ENCODE measurements at places on chromosomes 2 and 18.

- peak; percentile 5 for DNase-seq
Measured at GRCh38 chr2:103788389-103788788, 1026.6 kb downstream of the TMEM182 start.

DNA sequence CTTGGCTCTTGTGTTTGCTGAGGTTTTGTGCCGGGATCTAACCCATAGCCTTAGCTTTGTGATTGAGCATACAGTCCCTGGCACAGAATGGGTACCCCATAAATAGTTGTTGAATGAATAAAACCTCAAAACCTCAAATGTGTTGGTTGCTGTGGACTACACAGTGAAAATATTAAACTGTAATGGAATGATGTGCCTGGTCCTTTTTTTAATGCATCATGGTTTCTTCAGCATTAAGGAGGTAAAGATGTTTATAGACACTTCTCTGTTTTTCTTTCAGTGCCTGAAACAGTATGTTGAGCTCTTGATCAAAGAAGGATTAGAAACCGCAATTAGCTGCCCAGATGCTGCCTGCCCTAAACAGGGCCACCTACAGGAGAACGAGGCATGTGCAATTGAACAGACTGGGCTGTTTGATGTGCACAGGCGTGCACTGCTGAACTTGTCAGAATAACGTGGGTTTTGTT lies 97.0 kb downstream of the RNF144A start:
- peak; percentile 69 for DNase-seq

- no peak for DNase-seq
Measured at GRCh38 chr18:47872426-47872825, 58.0 kb downstream of the SMAD2 start.

DNA sequence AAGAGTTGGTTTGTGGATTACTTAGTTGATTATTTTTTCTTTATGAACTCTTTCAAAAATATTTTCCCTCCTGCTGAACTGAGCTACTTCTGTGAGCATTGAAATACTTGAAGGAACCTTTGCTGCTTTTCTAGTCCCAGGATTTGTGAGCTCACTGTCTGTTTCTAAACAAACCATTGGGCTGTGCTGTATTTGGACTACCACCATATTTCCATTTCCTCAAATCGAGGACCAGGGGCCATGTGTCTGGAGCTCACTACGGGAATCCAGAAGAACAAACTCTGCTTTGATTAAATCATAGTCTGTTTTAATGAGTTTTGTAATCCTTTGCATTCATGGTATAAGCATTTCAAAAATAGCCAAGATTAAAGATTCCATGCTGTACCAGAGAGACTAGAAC lies 1.3 kb downstream of the MRPL33 start:
- no peak for DNase-seq

GRCh38 chr2:200482194-200482593 lies 27.7 kb downstream of the KCTD18 start:
- no peak for DNase-seq

DNA sequence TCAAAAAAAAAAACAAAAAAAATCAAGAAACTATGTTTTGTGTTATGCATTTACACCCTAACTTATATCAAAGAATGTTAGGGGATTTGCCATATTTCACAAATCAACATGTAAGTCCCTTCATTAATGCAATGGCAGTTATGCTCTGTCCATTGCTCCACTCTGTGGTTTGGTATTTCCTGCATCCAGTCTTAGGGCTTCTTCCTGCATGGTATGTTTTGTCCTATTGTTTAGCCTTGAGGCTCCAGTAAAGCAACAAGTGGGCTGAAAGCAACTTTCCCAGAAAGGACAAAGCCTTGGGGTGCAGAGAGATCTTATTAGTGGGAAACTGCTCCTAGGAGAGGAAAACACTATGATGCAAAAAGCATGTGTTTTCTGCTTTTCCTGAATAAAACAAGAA lies 474.1 kb downstream of the IRS1 start:
- DNase-seq, result no peak

DNA sequence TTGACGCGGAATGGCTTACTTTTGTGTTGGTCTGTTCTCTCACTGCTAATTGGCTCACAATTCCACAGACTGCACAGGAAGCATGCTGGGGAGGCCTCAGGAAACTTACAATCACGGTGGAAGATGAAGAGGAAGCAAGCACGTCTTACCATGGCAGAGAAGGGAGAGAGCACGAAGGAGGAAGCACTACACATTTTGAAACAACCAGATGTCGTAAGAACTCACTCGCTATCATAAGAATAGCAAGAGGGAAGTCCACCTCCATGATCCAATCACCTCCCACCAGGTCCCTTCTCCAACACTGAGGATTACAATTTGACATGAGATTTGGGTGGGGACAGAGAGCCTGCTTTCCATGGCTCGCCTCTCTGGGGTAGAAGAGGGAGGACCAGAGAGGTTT lies 106.2 kb downstream of the KCNF1 start:
- DNase-seq, result no peak

DNA sequence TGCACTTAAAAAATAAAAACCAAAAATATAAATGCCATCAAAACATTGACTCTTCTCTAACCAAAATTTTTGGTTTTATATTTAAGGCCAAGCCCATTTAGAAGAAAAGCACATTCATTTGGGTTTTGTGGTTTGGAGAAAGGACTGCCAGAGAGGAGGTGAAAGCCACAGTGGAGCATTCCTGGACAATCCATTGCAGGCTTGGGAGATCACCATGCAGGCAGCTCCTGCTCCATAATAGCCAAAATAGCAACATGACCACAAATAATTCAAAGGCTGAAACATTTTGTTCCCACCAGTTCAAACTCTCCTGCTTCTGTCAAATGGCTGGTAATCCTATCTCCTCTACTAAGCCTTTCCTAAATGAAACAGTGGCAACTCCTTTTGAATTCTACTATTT lies 73.5 kb downstream of the GALNT3 start:
- peak; percentile 35 for DNase-seq

- peak; percentile 65 for DNase-seq
Measured at GRCh38 chr2:96157649-96158553, 12.7 kb upstream of the DUSP2 start.

GRCh38 chr2:238338710-238339394 lies 18.5 kb downstream of the TRAF3IP1 start:
- no peak for DNase-seq

DNA sequence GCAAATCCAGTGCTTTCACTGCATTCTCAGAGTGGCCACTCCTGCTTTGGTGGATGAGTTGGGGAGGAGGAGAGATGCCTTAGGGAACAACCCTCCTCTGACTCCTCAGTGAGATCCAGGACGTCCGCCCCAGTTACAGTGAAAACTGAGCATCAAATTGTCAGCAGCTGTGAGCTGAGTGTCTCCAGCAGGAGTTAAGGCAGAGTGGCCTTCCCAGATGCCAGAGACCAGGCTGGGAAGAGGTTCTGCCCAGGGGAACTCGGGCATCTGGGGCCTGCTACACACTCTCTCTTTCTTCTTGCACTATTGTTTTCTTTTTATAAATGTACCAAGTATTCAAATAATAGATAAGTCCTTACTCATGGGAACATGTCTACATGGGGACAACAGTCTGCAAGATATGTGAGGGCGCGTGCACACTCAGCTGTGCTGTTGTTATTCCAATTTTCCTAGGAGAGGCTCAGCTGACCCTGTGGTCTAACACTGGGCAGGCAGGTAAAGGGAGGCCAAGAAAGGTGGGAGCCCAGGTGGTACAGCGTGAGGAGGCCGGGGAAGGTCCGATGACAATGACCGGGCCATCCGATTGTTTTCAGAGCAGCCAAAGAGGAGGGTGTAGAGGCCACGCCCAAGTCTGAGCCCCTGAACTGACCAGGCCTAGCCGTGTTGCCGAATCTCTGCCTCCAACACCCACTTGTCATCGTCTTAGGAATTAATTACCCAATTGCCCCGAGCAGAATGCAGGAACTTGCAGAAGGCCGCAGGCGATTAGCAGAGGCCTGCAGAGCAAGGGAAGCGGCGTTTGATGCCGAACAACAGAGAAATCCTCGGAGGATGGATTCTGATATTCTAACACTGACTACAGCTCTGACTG lies 166.9 kb downstream of the ANAPC1 start:
- DNase-seq, result no peak

- peak; percentile 82 for DNase-seq
Measured at GRCh38 chr2:127400897-127401756, 13.4 kb upstream of the MAP3K2 start.

GRCh38 chr2:232061265-232061664 lies 99.8 kb downstream of the DIS3L2 start:
- no peak for DNase-seq

GRCh38 chr2:45242161-45242741 lies 233.0 kb upstream of the SIX2 start:
- peak; percentile 68 for DNase-seq

GRCh38 chr18:5073026-5073944 lies 123.8 kb downstream of the AKAIN1 start:
- peak; percentile 50 for DNase-seq

GRCh38 chr18:8411492-8411891 lies 197.7 kb upstream of the RAB12 start:
- DNase-seq, result no peak

DNA sequence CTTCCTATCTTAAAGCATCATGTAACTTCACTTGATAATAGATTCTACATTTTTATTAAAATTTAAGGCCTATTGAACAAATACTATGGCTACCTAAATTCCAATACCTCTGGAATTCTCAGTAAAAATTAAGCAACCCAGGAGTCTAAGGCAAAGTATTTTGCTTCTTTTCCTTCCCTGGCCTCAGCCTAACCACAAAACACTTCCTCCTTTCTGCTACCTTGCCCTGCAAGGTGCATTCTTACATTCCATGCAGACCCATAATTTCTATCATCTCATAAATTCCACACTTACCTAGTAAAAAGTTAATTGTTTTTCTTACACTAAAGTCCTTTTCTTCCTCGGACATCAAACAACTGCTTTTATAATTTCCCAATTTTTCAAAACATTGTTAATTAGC lies 3.7 kb downstream of the MBOAT2 start:
- DNase-seq, result no peak

- no peak for DNase-seq
Measured at GRCh38 chr2:45441571-45441970, 169.5 kb downstream of the SRBD1 start.

DNA sequence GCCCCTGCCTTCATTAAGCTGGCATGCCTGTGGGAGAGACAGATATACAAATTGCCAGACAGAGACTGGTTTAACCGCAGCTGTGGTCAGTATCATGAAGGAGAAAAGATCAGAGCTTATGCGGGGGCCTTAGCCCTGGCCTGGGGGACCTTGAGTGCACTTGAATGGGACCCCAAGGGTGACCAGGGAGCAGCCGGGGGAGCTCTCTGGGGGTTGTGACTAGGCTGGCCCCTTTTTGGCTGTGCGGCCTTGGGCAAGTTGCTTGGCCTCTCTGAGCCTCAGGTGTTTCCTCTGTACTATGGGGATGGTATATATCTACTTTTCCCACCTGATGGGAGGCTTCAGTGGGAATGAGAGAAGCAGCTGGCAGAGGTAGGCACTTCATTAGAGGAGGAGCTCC lies 35.7 kb downstream of the INHBB start:
- DNase-seq, result no peak

DNA sequence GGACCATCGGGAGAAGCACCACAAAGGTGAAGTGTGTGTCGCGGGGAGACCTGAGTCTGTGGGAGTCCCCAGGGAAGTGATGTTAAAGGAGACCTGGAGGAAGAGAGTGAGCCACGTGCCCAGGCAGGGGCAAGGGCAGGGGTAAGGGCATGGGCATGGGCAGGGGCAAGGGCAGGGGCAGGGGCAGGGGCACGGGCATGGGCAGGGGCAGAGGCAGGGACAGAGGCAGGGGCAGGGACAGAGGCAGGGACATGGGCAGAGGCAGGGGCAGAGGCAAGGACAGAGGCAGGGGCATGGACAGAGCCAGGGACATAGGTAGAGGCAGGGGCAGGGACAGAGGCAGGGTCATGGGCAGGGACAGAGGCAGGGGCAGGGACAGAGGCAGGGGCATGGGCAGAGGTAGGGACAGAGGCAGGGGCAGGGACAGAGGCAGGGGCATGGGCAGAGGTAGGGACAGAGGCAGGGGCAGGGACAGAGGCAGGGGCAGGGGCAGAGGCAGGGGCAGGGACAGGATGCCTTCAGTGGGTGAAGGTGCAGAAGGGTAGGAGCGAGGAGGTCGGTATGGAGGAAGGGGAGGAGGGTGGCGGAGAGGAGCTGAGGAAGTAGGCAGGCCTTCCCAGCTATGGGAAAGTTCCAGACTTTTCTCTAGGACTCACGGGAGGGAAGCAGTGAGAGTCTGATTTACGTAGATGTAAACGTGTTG lies 33.3 kb downstream of the NTSR2 start:
- DNase-seq, result no peak

GRCh38 chr2:72198532-72199241 lies 51.0 kb upstream of the CYP26B1 start:
- DNase-seq, result peak; percentile 32

DNA sequence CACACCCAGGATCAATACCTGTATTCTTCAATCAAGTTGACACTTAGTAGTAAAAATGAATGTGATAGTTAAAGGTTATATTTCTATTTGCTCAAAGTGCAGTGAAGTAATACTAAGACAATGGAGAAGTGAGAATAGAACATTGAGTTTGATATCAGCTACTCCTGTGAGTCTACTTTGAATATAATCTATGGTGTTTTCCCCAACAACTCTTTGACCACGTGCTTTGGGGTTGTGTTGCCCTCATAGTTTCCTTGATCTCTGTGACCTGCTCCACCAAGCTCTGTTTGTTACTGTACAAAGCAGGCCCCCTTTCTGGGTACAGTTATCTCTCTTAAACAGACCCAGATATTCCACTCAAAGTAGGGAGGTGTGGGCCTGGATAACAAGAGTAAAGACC lies 222.9 kb downstream of the GALR1 start:
- no peak for DNase-seq

DNA sequence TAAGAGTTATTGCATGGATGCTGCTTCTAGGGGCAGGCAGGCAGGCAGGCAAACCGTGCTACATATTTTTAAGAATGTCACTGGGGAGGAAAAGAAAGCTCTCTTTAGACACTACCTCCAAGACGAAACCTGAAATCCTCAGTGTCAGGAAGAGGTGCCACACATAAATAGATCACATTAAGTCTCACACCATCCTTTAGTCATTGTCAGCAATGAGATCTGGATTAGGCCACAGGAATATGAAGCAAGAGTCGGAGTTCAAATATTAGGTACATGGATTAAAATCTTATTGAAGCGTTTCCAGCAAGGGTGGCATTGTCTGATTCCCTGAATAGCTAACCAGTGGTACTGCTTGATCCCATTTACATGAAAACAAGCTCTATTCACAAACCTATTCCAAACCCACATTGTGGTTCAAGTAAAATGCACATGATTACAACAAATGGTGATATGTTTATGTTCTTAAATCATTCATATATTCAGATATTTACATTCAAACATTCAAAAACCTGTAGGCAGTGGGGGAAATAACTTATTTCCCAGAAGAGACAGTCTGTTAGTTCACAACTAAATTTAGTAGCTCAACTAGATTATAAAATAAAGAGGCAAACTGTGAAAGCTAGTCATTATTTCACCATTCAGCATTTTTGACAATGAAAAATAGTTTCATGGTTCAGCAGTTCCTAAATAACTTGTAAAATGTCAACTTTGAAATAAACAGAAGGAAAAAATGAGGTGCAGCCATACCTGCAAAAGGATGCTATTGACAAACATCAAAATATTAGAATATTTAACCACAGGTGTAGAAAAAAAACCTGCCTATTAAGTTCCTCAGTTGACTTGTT lies 195.4 kb upstream of the SIX3 start:
- DNase-seq, result no peak

- DNase-seq, result peak; percentile 71
Measured at GRCh38 chr2:26922405-26923188, 47.8 kb upstream of the MAPRE3 start.

- peak; percentile 98 for DNase-seq
Measured at GRCh38 chr2:108594982-108595464, 60.8 kb downstream of the LIMS1 start.

- no peak for DNase-seq
Measured at GRCh38 chr18:33375829-33376228, 64.7 kb downstream of the CCDC178 start.

- peak; percentile 77 for DNase-seq
Measured at GRCh38 chr2:111072220-111072871, 48.4 kb upstream of the BCL2L11 start.

Measured in Daoy (cell line).